ENCODE measurements at places on chromosomes 6 and 20. TPM values are rescaled to one million over a fixed set of nuclear protein-coding genes. Genes with fewer than 3 reads are reported as not detected.

Gene EMILIN3
- total RNA-seq = under 0.01 TPM

Gene TREM2
- total RNA-seq = 0.57 TPM

Gene LY6G6C
- total RNA-seq = not detected

Gene FOXQ1
- total RNA-seq = 0.14 TPM

Gene ATRN
- total RNA-seq = 43.4 TPM

Gene OPRM1
- total RNA-seq = not detected

Gene LPA
- not detected for total RNA-seq

Gene XKR7
- not detected for total RNA-seq

Gene LY86
- total RNA-seq = not detected

Gene HLA-DOB
- total RNA-seq = 0.14 TPM

Gene CALHM5
- 8.7 TPM for total RNA-seq

Data from smooth muscle cell of bladder (primary cell).